Left lung (tissue), 14 donors: ENCODE measurements at places on chromosomes 3 and 15. TPM values are rescaled to one million over a fixed set of nuclear protein-coding genes. Genes with fewer than 3 reads are reported as not detected.

GRCh38 chr15:58213587-58214338 lies 75.6 kb downstream of the AQP9 start:
- DNase-seq, result peak; percentile 62

- no peak for DNase-seq
These were observed 467.5 kb upstream of the ARL6 start for GRCh38 chr3:97297032-97297431.

- DNase-seq, result no peak
These were observed 329.0 kb downstream of the LPP start for GRCh38 chr3:188482929-188483328.

DNA sequence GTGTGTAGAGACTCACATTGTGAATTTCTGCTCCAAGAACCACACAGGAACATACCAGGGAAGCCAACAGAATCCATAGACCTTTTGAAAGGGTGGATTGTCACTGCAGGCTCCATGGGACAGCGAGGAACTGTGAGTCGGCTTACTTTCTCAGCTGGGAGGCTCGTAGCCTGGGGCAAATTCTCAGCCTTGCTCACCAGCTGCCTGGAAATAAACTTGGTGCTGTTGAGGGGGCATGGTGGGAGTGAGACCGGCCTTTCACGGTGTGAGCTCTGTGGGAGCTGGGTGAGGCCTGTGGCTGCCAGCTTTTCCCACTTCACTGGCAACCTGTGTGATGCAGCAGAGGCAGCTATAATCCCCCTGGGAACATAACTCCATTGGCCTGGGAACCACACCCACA lies 146.6 kb upstream of the P2RY1 start:
- DNase-seq, result no peak

GRCh38 chr3:147620906-147621305 lies 211.7 kb downstream of the ZIC1 start:
- no peak for DNase-seq

DNA sequence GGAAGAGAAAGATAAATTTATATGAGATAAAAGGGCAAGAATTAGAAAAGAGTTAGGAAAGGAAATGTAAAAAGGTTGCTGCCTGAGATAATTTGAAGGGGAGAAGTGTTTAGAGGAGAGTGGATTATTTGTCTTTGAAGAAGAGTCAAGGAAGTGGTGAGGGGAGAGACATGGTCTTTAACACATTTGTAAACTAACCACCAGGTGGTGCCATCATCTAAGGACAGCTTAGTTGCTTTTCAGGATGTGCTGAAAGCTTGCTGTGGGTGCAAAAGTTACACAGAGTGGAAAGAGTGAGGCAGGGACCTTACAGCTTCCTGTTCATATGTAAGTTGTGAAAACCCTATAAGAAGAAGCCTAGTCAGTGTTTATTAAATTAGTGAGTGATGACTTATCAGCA lies 114.1 kb upstream of the DNAJC19 start:
- no peak for DNase-seq

- DNase-seq, result no peak
These were observed 291.9 kb downstream of the TIGIT start for GRCh38 chr3:114585687-114586086.

- DNase-seq, result no peak
These were observed 717.5 kb downstream of the AGBL1 start for GRCh38 chr15:86797135-86797534.

DNA sequence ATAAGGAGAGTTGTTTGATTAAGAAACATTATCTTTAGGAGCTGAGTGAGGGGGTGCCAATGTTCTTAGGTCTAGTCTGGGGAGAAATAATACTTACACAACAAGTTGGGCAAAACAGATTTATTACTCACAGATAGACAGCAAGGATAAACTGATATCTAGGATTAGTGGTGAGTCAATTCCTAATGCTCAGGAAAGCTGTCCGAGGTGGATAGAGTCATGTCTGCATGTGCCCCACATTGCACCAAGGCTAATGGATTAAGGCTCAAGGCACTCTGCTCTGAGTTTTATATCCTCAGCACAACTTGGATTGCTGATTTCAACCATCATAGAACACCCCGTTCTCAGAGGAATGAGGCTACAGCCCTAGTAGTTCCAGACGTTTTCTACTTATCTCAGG lies 1042.3 kb downstream of the OTOL1 start:
- DNase-seq, result no peak

DNA sequence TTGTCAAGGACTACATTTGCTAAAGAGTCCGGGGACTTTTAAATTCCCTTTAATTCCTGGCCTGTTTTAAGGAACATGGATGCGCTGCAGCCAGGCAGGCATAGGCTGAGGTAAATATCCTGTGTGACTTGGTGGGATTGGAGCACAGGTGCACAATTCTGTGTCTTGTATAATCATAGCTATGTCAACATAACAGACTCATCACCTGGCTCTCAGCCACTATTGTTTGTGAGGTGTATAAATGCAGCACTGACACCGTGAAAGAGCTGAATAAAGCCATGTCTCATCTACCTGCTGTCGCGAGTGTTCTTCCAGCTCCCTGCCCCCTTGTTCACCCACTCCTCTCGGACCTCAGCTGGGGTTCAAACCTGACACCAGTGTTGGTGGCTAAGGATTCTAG lies 109.7 kb downstream of the MFSD1 start:
- no peak for DNase-seq

DNA sequence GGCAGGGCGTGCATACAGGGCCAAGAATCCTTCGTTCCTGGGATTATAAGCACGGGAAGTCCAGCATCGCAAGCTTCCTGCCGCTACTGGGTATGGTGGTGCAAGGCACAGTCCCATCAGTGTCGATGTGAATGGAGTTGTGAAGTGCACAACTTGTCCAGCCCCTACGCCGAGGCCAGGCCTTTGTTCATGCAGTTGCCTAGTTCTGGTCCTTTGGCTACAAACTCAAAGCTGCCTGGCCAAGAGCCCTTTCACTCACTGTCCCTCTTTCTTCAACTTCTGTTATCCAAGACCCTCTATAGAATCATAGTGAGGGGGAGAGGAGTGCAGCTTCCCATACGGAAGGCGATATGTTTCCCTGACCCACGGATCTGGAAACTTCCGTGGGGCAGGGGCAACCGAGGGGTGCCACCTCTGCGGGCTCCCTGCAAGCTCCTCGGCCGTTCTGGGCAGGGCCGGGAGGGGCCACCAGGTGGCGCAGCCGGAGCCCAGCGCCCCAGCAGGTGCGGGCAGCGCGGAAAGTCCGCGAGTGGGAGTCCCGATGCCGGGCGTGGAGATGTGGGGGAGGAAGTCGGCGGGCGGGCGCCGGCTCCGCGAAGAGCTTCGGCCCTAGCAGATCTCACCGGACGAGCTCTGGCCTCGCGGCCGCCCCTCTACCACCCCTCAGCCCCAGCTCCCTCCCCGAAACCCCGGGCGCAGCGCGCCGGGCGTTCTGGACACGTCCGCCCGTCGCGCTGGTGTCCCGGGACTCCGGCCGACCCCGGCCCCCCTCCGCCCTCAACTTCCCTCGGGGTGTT lies 693 bp downstream of the RASGRP1 start:
- DNase-seq, result peak; percentile 53

DNA sequence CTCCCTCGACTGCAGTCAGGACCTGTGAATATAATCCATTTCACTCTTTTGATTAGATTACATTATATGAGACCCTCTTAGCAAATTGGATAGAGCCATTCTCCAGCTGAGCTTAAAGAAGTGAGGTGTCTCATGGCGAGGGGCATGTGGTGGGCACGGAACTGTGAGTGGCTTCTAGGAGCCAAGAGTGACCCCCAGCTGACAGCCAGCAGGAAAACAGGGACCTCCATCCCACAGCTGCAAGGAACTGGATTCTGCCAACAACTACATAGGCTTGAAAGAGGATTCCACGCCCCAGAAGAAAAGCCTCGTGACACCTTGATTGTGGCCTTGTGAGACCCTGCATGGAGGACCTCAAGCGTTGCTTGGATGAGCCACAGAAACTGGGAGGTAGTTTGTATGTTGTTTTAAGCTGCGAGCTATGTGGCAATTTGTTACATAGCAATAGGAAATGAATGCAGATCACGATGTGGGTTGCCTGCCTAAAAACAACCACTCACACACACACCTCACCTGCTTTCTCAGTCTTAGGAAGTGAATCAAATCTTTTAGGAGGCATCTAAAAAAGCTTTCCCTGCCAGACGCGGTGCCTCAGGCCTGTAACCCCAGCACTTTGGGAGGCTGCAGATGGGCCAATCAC lies 84.2 kb upstream of the BHLHE40 start:
- no peak for DNase-seq

- DNase-seq, result no peak
These were observed 53.2 kb downstream of the NIPA2 start for GRCh38 chr15:22891426-22892210.

DNA sequence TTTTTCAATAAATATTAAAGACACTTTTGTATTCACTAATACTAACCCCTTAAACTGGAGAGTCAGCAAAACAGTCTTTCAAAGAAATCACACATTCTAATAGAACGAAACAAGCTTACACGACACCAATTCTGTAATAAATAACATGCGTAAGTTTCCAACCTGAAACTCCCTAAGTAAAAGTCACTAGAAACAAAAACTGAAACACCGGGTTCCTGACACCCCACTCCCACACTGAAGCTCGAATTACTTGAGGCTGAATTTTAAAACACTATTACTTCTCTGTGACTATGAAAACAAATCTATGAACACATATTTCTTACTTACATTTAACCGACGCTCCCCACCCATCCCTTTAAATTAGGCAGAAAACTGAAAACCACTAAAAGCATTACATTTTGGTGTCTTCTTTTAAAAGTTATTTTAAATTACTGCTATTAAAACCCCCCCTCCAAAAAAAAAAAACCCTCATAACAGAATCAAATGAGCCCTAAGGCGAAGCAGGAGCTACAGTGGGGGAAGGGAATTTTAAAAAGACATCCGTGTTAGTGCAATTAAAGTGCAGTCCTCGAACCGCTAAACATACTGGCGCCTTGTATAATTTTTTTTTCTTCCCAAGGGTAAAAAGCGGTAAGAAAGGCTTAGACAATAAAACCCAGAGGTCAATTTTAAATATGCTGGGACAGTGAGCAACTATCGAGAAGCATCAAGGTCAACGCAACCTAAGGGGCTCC lies 878 bp downstream of the SPPL2A start:
- DNase-seq, result no peak

DNA sequence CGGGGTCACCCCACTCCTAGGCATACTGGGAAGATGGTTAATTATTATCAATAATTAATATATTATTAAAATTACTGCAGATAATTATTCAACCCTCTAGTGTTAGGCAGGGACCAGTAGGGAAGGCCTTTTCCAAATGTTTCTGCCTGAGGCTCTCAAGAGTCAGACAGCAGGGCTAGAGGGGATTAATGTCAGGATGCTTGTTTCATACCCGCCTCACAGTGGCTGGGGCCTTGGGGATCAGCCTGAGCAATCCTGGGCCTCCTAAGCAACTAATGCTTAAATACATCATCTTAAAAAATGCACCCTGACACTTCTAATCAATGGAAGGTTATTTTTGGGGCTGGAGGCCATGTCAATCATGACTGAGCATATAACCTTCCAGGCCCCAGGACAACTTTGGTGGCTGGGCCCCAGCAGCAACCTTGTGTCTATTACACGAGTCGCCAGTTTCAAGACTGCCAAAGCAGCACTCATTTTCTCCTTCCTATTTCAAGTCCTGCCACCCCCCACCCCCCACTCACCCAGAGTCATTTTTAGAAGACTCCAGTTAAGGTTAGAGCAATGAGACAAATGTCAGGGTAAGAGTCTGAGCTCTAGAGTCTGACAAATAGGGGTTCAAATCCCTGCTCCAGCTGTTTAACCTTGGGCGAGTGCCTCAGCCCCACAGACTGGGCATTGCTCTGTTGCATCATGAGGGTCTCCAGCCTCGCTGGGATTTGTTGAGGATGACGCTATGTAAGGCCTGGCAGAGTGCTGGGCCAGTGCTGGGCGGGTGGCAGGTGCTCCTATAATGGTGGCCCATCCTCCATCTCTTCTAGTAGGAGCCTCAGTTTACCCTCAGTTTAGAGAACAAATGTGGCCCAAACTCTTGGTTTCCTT lies 6.1 kb downstream of the AMOTL2 start:
- no peak for DNase-seq

GRCh38 chr3:111598552-111598951 lies 3.4 kb upstream of the ZBED2 start:
- no peak for DNase-seq

DNA sequence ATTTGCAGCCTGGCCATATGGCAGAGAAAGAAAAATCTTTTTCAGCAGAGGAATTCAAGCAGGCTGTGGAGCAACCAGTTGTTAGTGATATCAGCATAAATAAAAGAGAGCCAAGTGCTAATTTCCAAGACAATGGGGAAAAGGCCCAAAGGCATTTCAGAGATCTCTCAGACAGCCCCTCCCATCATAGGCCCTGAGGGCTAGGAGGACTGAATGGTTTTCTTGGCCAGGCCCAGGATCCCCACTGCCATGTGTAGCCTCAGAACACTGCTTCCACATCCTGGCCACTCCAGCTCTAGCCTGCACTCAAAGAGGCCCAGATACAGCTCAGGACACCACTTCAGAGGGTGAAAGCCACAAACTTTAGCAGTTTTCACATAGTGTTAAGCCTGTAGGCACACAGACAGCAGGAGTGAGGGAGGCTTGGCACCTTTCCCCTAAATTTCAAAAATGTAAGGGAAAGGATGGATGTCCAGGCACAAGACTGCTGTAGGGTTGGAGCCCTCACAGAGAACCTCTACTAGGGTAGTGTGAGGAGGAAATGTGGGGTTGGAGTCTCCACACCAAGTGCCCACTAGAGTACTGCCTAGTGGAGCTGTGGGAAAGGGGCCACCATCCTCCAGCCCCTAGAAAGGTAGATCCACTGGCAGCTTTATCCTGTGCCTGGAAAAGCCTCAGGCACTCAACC lies 191.4 kb downstream of the TBL1XR1 start:
- no peak for DNase-seq

GRCh38 chr3:180934638-180935037 lies 22.2 kb downstream of the FXR1 start:
- no peak for DNase-seq

GRCh38 chr3:170560296-170560695 lies 25.6 kb downstream of the SLC7A14 start:
- DNase-seq, result no peak

- DNase-seq, result no peak
These were observed 4.4 kb downstream of the NR2F2 start for GRCh38 chr15:96334705-96335410.

DNA sequence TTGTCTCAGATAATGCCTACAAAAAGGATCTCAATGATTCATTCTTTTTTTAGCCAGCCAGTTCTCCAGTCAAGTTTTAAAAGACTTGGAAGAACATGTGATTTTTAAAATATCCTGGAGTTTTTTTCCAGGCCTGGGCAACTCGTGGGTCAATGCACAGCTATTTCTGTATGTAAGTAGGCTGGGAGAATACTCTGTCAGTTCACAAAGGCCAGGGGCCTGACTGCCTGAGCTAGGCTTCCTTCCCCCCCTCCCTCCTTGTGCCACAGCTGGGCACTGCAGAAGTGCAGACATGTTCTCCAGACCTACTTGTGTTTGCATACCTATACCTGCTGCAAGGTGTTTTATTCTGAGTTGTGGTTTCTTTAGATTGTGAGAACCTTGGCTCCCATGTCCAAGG lies 43.7 kb downstream of the CTDSPL start:
- no peak for DNase-seq

GRCh38 chr15:58473724-58474123 lies 41.9 kb downstream of the LIPC start:
- no peak for DNase-seq

COLQ gene
- polyA plus RNA-seq, result 10.7 TPM

CACNA2D3 gene
- polyA plus RNA-seq, result 1.6 TPM

CCDC51 gene
- 14.8 TPM for polyA plus RNA-seq

ZNF80 gene
- 0.10 TPM for polyA plus RNA-seq
